Uterus (tissue), 4 donors: ENCODE measurements at places on chromosomes 3 and 15. TPM values are rescaled to one million over a fixed set of nuclear protein-coding genes. Genes with fewer than 3 reads are reported as not detected.

GRCh38 chr3:186417791-186418190 is 55.8 kb upstream of the DGKG start:
- H3K4me1 ChIP-seq = no peaks in the 10 kb centered on the region
- no peak overlapping the region for H3K4me3 ChIP-seq
- no peak for DNase-seq
- H3K27me3 ChIP-seq = no peaks in the 10 kb centered on the region
- H3K27ac ChIP-seq = no peak overlapping the region
- H3K36me3 ChIP-seq = no peaks in the 10 kb centered on the region

DNA sequence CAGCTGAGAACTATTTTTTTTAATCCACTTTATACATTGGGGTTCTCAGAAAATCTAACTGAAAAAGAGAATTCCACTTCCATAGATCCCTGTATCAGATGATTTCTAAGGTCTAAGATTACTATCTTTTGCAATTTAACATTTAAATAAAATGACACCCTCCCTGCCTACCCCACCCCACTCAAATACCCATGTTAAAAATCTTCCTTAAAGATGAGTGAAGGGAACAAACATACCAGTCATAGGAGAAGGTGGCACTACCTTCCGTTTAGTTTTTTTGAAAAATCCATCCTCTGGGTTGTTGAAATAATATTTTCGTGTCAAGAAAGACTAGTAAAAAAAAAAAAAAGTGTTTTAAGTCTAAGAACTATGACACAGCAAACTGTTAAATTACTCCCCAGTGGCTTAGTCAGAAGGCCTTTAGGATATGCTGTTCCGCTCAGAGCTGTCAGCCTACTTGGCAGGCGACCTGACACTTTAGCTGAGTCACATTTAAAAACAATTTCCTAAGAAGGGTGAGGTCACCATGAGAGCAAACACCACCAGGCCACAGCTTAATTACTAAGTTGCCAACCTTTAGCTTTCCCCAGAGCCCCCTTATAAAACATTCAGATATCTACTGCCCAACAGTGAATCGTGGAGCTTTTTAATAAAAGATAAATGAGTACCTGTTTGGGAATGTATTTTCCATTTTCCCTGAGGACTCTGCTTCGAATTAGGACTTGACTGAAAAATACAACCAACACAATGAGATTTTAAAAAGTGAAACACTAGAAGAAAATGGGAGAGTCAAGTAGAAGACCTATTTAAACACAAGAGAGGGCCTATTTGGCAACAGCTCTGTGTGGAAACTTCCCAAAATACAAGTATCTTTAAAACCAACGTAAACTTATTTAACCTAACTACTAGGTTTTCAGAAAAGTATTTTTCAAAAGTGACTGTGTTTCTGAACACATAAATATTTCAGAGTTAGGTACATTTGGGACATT is 9.6 kb downstream of the EMC3 start:
- H3K27ac ChIP-seq = peak overlapping the region; percentile 74
- peak; percentile 87 for DNase-seq
- H3K4me3 ChIP-seq = no peak overlapping the region
- H3K36me3 ChIP-seq = no peaks in the 10 kb centered on the region
- no peaks in the 10 kb centered on the region for H3K4me1 ChIP-seq
- H3K27me3 ChIP-seq = no peaks in the 10 kb centered on the region

DNA sequence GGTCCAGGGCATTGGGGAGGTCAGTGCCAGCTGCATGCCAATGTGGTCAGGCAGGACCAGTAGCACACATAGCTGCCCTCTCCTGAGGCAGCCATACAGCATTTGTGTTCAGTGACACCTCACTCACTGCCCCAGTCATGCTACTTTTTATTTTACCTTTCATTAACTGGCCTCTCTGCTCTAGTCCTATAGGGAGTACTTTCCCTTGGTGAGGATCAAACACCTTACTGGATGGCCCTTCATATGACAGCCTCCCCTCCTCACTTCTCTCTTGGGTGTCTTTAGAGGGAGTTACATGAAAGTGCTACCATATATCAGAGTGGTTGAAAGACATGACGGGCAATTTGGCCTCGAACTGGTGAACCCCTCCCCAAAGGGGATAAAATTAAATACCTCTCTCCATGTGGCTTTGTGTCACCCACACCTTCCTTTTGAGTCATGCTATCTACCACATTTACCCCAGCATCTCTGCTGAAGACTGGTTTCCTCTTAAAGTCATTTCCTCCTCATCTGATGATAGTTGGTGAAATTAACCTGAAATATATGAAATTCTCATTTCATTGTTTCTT is 17.6 kb downstream of the RLBP1 start:
- DNase-seq = no peak
- H3K27ac ChIP-seq = no peak overlapping the region
- H3K4me3 ChIP-seq = no peak overlapping the region
- H3K36me3 ChIP-seq = no peaks in the 10 kb centered on the region
- H3K27me3 ChIP-seq = no peaks in the 10 kb centered on the region

DNA sequence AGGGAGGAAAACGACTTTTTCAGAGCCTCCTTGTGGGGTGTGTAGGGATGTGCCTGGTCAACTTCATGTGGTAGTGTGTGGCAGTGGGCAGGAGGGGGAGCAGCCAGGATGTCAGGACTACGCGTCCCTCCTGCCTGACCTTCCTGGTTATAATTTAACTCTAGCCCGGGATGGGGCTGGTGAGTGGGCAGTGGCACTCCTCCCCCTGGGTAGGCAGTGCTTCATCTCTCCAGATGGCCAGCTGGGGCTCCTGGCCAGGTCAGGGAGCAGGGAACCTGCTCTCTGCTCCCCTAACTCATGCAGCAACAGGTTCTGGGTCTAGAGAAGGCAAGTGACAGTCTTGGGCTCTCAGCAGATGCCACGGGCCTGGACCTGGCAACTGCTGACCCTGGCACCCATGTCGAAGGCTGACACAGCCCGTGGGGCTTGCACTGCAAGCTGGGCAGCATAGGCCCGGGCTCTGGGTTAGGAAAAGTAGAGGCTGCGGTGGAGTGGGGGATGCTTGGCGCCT is 2.6 kb downstream of the ITIH4 start:
- H3K36me3 ChIP-seq = no peaks in the 10 kb centered on the region
- H3K27ac ChIP-seq = no peak overlapping the region
- DNase-seq = no peak
- no peaks in the 10 kb centered on the region for H3K4me1 ChIP-seq

DNA sequence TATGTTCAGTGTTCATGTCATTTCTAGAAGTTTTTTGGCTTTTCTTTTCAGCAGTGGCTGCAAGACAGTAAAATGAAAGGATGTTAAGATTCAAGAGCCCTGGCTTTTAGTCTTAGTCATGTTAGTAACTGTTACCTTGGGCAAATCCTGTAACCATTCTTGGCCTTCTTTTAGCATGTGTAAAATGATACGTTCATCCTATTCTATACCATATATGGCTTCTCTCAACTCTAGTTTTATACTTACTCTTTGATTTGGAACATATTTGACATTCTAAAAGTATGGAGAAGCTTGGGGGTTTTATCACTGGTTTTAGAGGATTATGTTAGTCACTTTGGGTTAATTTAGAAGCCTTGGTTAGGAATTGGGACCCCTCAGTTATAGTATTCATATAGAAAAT is 20.1 kb downstream of the GTF2E1 start:
- no peak overlapping the region for H3K4me3 ChIP-seq
- no peak overlapping the region for H3K27ac ChIP-seq
- no peaks in the 10 kb centered on the region for H3K27me3 ChIP-seq
- no peak for DNase-seq
- H3K36me3 ChIP-seq = no peaks in the 10 kb centered on the region

DNA sequence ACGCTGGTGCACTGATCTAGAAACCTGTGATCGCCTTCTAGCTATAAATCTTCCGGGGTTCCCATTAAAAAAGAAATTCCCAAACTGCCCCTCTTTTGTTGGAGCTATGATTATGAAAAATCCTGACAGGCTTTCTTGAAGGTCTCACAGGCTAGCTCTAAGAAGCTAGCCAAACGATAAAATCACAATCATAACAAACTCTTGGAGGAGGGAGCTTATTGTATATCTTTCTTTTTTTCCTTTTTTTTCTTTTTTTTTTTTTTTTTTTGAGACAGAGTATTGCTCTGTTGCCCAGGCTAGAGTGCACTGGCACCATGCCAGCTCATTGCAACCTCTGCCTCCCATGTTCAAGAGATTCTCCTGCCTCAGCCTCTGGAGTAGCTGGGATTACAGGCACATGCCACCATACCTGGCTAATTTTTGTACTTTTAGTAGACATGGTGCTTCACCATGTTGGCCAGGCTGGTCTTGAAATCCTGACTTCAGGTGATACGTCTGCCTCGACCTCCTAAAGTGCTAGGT is 72.0 kb downstream of the MYO1E start:
- DNase-seq = peak; percentile 36
- no peaks in the 10 kb centered on the region for H3K36me3 ChIP-seq
- H3K27ac ChIP-seq = peak overlapping the region; percentile 45
- H3K4me3 ChIP-seq = no peak overlapping the region
- peaks cover 6% of the 10 kb centered on the region for H3K4me1 ChIP-seq

PCOLCE2 gene
- total RNA-seq = 7.7 TPM
